ENCODE measurements at places on chromosomes 6 and 20.
A peak's percentile ranks its signal among the peaks of the same experiment; 100 is the strongest.

DNA sequence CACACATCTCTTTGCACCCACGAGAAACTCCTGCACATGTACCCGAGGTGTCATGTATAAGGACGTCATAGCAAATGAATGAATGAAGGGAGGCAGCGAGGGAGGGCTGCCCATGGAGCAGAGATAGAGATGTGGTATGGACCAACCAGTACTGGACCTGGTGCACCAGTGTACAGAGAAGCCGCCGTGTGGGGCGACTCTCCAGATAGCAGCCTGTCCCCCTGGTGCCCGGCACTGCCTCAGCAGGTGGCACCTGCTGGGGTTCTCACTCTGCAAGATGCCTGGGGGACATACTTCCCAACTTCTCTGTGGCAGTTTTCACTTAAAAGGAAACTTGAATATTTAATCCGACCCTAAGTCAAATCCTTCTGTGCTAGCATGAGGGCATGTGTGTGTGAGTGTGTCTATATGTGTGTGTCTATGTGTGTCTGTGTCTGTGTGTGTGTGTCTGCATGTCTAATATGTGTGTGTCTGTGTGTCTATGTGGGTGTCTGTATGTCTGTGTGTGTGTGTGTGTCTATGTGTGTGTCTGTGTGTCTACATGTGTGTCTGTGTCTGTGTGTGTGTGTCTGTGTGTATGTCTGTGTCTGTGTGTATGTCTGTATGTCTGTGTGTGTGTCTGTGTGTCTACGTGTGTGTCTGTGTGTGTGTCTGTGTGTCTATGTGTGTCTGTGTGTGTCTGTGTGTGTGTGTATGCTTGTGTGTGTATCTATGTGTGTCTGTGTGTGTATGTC is 132.0 kb downstream of the RNASET2 start:
- no peak for DNase-seq

- DNase-seq = no peak
These were observed 23.7 kb upstream of the RSPO3 start for GRCh38 chr6:127094791-127095190.

- no peak for DNase-seq
These were observed 1.8 kb upstream of the ZNF184 start for GRCh38 chr6:27474672-27475071.

DNA sequence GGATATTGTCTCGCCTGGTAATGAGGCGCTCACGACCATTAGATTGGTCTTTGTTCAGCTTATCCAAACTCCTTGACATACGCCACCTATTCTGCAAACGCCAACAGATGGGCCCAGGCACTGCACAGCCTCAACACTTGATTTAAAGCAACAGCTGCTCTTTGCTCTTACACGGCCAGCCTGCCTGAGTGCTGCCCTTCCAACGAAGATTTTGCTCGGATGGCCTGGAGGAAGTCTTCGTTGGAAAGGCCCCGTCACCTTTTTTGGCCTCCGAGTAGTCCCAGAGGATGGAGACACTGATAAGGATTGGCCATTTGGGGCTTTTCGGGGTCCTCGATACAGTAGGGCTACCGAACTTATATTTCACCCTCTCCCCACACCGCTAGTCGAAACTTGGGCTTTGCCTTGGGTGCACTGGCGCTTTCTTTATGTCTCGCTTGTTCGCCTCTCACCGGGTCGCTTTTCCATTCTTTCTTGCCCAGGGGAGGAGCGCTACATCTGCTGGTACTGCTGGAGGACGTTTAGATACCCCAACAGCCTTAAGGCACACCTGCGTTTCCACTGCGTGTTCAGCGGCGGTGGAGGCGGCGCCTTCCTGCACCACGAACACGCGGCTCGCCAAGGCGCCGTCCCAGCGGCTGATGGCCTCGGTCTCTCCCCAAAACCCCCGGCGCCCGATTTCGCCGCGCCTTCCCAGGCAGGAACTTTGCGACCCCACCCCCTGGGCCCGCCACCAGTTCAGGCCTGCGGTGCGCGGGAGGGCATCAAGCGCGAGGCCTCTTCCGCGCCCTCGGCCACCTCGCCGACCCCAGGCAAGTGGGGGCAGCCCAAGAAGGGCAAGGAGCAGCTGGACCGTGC is 6.1 kb downstream of the PRDM13 start:
- DNase-seq = no peak

DNA sequence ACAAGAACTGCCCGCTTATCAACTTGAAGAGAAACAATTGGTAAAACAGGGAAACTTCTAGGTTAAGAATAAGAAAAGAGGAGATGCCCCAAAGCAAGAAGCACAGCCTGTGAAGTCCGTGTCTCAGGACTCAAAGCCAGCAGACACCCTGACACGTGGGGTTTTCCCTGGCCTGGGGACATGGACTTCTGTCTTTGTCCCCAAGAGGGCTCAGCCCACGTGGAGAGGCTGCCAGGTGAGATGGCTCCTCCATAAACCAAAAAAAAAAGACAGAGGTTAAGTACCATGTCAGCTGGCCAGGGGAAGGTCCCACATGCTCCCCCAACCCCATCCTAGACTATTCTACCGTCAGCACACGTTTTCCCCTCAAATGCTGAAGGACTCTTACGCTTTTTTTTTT is 9.9 kb downstream of the SERPINB6 start:
- no peak for DNase-seq

- no peak for DNase-seq
These were observed 1.2 kb downstream of the CHMP4B start for GRCh38 chr20:33812152-33812849.

DNA sequence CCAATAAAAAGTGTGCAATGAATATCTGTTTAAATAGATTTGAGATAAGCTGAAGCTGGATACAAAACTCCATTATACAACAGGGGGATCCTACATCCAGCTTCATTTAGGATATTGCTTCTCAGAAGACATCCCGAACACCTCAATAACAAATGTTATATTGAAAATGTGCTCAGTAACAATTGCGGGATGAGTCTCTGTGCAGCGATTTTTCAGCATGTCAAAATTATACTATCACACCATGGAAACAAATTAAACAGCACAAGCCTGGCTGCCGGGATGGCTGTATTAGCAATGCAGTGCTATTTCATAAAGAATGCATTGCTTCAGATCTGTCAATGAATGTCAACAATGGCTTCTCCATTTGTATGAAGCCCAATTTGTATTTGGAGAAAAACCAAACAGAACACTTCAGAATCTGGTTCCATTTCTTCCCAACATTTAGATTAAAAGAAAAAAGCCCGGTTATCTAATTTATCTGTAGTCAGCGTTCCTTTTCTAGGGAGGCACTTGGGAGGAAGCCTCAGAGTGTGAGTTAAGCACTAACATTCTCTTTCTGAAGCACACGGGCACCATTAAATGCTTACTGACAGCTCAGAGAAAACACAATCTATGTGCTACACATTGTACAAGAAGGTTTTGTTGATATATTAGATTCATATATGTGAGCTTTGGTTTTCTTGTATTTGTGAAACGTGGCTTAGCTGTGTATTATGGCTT is 310.9 kb upstream of the AGPAT4 start:
- DNase-seq = no peak

DNA sequence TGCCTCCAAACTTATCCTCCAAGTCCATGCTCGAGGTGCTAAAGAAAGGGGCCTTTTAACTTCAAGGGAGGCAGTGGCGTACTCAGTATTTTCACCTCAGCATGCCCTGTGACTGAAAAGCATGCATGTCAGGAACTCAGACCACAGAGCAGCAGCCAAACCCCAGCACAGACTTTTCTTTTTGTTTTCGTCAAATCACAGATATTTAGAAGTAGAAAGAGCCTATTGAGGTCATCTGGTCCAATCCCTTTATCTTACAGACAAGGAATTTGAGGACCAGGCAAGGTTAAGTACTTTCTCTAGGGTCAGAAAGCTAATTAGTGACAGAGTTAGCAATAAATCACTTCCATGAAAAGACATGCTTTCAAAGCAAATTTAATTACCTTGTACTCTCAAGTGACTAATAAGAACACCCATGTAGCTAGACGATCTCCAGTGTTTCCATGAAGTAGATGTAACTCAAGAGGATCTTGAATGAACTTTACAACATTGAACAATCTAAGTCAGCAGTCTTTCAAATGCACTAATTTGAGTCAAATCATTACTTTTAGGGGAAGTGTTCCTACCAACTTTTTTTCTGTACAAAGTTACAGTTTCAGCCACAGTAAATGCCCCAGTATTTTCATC is 35.9 kb downstream of the MOXD1 start:
- DNase-seq = peak; percentile 42

GRCh38 chr6:118320652-118321051 is 227.4 kb upstream of the PLN start:
- DNase-seq = peak; percentile 74

DNA sequence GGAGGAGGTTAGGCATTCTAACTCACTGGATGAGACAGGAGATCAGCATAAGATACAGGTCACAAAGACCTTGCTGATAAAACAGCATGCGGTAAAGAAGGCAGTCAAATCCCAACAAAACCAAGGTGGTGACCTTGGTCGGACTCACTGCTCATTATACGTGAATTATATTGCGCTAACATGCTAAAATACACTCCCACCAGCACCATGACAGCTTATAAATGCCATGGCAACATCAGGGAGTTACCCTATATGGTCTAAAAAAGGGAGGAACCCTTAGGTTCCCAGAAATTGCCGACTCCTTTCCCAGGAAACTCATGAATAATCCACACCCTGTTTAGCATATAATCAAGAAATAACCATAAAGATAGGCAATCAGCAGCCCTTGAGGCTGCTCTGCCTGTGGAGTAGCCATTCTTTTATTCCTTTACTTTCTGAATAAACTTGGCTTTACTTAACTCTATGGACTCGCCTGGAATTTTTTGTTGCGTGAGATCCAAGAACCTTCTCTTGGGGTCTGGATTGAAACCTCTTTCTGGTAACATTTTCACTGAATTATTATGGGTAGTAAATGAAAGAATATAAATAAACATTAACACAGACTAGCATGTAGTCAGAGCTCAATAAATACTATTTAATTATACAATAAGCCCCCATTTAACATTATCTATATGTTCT is 3.0 kb upstream of the LAMA4 start:
- DNase-seq = no peak

GRCh38 chr6:167111597-167111996 is 11.3 kb upstream of the CCR6 start:
- no peak for DNase-seq

GRCh38 chr6:150465610-150466009 is 96.8 kb downstream of the IYD start:
- DNase-seq = no peak

GRCh38 chr20:47232518-47232917 is 124.0 kb downstream of the ZMYND8 start:
- DNase-seq = no peak

DNA sequence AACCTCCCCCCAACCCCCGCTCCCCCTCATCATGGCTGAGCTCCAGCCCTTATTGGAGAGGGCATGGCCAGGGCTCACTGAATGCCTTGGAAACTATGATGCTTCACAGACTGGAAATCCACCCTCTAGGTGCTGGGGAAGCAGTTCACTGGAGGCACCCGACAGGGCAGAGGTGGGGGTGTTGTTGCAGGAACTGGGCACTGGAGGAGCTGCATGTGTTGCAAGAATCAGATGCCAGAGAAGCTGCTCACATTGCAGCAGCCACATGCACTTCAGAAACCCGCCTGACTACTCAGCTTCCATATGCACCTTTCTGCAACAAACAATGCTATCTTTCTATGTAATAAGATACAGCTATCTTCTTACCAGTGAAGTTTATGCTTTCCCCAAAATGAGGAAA is 7.9 kb upstream of the TBPL1 start:
- DNase-seq = no peak
